T-cell (primary cell): ENCODE measurements at places on chromosomes 4 and X. TPM values are rescaled to one million over a fixed set of nuclear protein-coding genes. Genes with fewer than 3 reads are reported as not detected.

DNA sequence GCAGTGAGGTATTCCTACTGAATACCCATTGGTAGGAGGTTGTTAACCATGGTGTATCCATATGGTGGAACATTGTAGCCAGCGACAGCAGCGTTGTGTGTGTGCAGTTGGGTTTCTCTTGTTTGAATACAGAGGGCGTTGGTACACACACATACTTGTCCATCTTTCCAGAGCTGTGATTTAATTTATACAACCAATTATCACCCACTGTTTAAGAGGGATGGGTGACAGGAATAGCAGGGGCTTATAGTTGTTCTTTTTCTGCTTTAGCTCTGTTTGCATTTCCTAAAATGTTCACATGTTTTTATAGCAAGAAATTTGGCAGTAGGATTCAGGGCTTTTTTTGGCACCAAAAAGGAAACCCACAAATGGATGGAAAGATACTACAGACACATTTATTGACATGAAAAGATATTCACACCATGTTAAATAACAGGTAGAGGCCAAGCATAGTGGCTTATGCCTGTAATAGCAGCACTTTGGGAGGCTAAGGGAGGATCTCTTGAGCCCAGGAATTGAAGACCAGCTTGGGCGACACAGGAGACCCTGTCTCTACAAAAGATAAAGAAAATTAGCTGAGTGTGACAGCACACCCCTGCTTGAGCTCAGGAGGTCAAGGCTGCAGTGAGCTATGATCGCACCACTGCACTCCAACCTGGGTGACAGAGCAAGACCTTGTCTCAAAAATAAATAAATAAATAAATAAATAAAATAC, 60.6 kb downstream of the TNIP2 start:
- H3K4me1 ChIP-seq = no peaks in the 10 kb centered on the region
- no peak for DNase-seq
- H3K27me3 ChIP-seq = no peaks in the 10 kb centered on the region
- H3K36me3 ChIP-seq = peaks cover 92% of the 10 kb centered on the region
- no peak overlapping the region for H3K4me3 ChIP-seq

- no peak overlapping the region for H3K27ac ChIP-seq
- H3K27me3 ChIP-seq = no peaks in the 10 kb centered on the region
- H3K4me3 ChIP-seq = no peak overlapping the region
- no peaks in the 10 kb centered on the region for H3K36me3 ChIP-seq
- no peak for DNase-seq
These were observed 534.4 kb downstream of the SPRY1 start for GRCh38 chr4:123930996-123931395.

Gene CYTL1
- not detected for total RNA-seq

DNA sequence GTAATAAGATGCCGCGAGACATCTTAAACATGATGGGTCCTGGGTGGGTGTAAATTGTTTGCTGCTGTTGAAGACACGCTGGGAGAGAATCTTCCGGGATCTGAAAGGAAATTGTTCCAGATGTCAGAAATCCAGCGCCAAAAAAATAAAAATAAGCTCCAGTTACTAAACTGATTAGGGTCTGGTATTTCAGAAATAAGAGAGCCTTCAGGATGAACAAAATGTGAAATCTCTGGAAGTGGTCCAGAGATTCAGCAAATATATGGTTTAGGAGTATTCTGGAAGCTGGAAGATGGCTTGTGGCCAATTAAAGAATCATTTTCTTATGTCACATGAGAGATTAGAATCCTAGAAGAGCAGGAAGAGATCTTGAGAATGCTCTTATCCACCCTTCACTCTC, 75.8 kb upstream of the NHS start:
- H3K27ac ChIP-seq = no peak overlapping the region
- H3K36me3 ChIP-seq = no peaks in the 10 kb centered on the region
- H3K27me3 ChIP-seq = no peaks in the 10 kb centered on the region
- DNase-seq = no peak
